Stimulated activated CD4-positive, alpha-beta T cell treated with anti-CD3 and anti-CD28 coated beads, Interleukin-4, amount 100 ng/mL, for 4 hours (primary cell): ENCODE measurements at places on chromosomes 3 and 15.

DNA sequence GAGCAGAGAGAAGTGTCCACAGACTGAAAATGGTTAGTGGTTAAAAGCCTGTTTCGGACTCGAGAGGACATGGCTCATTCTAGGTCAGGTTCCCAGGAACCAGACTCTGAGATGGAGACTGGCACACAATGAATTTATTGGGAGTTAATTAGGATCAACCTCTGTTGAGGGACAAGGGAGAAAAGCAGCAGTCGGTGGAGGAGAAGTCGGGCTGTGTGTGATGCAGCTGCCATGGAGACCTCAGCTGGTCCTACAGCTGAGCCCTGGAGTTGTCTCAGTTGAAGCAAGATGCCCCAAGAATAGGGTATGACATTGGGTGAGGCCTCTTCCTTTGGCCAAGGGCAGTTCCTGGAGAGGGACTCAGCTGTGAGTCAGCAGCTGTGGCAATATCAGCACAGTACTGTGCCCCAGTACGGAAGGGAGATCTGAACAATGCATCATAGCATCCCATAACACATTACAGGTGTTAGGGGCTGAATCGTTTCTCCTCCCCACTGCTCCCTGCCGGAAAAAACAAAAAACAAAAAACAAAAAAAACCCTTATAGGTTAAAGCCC lies 105.4 kb downstream of the ABHD5 start:
- DNase-seq: no peak

DNA sequence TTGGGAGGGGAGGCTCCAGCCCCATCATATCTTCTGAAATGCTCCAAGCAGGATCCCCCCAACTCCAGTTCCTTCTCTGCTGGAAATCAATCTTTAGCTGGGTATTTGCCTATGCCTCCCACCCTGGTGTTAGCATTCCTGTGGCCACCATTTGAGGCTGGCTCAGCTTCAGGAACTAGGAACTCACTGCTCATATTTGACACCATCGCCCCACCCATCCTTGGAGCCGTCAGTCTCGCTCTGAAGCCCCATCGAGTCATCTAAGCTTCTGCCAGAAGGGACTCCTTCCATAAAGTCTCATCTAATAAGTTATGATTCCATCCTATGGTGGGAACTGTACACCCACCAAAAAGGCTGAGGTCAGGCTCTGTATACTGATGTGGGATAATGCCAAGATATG lies 26.4 kb downstream of the PRKCD start:
- DNase-seq: no peak

DNA sequence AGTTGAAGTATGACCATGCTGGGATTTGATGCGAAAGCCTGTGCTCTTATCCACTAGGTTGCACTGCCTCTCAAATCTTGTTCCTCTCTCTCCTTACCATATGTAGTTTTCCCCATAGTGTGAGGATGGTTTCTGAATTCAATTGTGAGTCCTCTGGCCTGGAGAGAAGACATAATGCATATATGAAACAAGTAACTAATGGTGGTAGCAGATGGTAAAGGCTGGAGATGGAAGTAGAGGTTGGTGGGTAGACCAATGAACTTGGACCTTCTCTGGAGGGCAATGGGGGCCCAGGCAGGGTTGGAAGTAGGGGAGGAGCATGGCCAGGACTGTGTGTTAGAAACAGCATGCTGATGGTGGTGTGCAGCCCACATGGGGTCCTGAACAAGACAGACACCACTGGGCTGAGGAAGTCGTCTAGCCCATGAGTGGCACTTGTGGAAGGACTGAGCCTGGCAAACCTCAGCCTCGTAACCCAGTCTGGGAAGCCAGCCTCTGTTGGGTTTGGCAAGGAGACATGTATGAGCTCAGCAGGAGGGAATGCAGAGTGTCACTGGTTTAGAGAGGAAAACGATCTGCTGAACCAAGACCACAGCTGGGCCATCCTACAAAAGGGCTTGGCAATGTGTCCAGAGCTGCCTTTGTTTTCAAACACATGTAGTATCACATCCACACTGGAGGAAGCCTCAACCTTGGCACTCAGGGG lies 18.5 kb upstream of the LMCD1 start:
- DNase-seq: no peak

GRCh38 chr3:48432411-48433371 lies 2.8 kb upstream of the PLXNB1 start:
- DNase-seq: no peak

- DNase-seq: no peak
Measured at GRCh38 chr3:55828712-55829111, 341.6 kb upstream of the WNT5A start.

- no peak for DNase-seq
Measured at GRCh38 chr3:43998370-43998835, 243.3 kb upstream of the TOPAZ1 start.

GRCh38 chr15:94387442-94387841 lies 156.1 kb downstream of the MCTP2 start:
- DNase-seq: no peak
